ENCODE measurements at places on chromosomes 5 and 9.

GRCh38 chr5:137278476-137278875, 220.7 kb downstream of the SPOCK1 start:
- DNase-seq: no peak

GRCh38 chr5:108545301-108545700, 163.4 kb upstream of the FBXL17 start:
- DNase-seq: no peak

GRCh38 chr9:132774886-132775285, 103.2 kb downstream of the AK8 start:
- DNase-seq: no peak

GRCh38 chr9:132782037-132782436, 96.0 kb downstream of the AK8 start:
- DNase-seq: no peak

DNA sequence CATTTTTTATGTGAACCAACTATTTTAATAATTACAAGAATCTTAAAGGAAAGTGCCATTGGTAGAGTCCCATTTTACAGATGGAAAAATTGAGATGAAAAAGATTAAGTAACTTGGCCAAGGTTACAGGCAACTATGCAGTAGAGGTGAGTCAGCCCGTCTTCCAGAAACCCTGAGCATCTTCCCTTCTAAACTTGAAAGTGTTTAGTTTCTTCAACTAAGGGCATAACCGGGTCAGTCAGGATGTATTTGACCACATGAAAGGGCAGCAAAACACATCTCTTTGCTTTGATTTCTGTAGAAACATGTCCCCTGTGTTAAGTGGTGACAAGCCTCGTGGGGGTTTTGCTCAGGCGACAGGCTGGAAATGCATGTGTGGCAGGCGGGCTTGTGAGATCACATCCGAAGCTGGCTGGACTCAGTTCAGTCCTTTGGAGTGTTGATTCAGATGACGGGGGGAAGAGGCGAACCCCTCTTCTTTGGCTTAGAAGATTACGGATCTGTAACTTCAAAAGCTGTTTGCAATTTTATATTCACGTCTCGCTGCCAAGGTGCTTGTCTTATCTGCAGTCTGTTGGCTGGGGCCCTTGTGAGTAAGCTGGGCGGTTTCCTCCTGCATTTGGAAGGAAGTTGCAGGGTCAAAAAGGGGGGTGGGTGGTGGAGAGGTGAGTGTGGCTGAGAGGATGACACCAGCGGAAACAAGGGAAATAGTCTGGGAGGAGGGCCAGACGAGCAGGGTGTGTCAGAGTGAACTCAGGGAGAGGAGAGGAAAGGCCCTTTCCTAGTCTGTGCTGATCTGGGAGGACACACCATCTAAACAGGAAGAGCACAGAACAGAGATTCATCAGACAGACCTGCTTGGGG, 78.9 kb upstream of the RPS23 start:
- peak; percentile 91 for DNase-seq

DNA sequence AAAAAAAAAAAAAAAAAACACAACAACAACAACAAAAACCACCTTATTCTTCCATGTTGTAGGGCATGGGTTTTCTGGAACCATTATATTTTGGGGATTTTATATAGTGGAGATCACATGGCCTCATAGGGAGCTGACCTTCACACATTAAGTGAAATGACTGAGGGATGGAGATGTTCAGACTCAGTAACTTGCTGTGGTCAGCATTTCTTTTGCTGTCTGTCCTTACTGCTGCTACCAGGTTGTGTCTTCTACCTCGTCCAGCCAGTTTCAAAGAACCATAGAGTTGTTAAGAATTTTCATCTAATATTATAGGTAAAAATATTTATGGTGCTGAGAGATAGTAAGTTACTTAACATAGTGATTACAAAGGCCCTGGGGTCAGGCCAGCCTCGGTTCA, 107.6 kb downstream of the PDE8B start:
- no peak for DNase-seq

DNA sequence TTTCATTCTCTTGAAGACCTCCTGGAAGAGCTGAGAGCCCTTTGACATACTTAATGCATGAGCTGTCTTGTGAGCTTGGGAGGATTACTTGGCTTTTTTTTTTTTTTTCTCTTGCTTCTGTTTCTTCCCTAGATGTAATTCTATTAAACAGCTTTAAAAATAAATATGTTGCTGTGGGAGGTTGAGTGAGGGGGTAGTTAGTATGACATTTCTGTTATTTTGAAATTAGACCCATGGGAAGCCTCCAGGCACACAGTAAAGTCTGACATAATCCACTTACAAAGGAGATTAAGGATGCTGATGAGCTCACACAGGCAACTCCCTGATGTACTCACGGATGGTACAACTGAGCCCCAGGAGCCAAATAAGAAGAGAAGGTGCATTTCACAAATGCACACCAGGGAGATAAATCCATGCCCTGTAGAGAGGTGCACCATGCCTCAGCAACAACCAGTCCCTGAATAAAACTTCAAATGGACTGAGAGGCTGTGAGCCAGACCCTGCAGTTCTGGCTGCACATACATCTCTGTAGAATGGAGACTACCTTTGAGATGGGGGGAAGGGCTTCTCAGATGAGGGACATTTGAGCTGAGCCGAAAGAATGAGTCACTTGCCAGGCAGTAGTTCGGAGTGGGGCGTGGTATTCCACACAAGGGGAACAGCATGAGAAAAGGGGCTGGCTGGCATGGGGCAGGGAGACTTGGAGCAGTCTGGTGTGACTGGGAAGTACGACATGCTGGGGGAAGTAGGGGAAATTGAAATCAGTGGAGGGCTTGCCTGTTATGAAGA, 68.7 kb downstream of the ACTL7B start:
- DNase-seq: peak; percentile 82

DNA sequence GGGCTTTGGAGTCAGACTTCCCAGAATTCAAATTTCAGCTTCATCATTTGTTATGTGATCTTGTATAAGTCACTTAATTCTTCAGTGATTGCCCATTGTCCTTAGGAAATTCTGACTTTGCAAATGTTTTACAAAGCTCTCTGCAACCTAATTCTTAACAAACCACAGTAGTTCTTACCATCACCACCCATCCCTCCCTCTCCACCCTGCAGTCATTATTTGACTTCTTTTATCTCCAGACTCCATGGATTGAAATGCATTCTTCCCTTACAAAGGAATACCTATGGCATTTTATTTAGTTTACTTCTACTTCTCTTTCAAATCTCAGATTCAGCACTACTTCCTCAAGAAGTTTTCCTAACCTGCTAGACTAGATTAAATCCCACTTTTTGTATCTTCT, 23.1 kb downstream of the SHLD3 start:
- no peak for DNase-seq

DNA sequence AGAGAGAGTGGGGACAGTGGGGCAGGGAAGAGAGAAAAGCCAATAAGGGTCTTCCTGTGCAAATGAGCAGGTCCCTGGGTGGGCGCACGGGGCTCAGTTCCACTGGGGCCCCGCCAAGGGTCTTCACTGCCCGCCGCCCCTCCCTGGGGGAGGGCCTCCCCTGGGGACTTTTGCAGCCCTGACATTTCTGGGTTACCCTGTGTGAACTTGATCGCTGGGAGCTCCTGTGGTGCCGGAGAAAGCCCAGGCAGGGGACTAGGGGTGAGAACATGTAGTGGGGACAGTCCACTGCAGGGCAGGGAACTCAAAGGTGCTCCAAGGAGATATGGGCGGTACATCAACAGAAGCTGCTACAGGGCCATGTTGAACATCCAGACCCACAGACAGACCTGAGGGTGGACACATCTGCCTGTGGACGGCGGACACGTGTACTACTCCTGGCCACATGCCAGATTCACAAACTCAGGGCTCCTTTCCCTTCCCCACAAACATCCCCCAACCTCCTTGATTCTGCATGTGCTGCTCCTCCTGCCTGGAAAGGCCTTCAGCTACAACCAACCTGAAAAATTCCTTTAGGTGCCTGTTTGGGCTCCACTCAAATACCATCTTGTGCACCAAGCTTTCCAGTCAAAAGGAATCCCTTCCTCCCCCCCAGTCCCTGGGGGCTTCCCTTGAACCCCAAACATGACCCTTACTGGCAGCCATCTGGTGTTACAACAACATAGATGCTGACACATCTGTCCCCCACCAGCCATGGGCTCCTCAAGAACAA, 43.0 kb upstream of the NEK6 start:
- no peak for DNase-seq

- peak; percentile 76 for DNase-seq
Measured at GRCh38 chr9:5269249-5269715, 35.2 kb downstream of the RLN2 start.

- no peak for DNase-seq
Measured at GRCh38 chr9:105295986-105296385, 51.5 kb downstream of the SLC44A1 start.

GRCh38 chr5:133705331-133705730, 93.0 kb upstream of the FSTL4 start:
- no peak for DNase-seq

GRCh38 chr5:98474782-98475181, 298.7 kb upstream of the RGMB start:
- peak; percentile 24 for DNase-seq

- no peak for DNase-seq
Measured at GRCh38 chr9:96048956-96049831, 173.7 kb downstream of the ERCC6L2 start.

DNA sequence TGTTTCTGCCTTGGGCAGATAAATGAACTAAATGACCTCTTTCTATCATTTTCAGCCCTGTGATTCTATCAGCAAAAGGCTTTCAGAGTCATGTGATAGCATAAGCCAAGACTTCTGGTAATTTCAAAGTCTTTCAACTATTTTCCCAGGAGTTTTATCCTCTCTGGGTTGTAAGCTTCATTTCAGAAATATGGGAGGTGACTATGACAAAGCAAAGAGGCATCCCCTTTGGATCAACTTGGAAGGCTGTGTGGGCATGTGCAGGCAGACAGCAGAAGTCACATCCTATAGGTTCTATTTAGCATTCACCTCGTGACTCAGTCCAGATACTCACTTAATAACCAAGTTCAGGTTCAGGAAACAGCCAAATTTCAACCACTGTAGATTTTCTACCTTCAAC, 149.0 kb upstream of the FST start:
- DNase-seq: peak; percentile 90

DNA sequence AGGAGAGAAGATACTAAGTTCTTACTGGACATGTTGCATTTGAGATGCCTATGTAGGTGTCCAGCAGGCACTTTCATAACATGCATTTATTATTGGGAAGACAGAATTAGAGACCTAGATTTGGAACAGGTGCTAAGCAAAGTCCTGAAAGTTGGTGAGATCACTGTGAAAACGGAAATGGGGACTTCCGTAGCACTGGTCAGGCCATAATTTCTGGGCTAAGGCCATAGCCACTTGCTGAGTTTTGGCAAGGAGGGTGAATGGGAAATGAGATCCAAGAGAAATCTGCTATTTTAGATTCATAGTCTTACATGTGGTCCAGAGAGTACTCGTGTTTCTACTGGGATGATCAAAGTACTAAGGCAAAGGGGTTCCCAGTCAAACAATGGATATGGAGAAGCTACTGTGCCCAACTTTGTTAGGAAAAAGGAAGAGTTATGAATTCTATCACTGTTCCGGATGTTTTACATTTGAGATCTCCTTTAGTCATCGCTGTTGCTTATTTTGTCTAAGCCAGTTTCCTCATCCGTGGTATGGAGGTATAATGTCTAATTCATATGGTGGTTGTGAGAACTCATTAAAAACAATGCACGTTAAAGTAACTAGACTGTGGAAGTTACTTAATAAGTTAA, 33.4 kb downstream of the TEK start:
- no peak for DNase-seq

DNA sequence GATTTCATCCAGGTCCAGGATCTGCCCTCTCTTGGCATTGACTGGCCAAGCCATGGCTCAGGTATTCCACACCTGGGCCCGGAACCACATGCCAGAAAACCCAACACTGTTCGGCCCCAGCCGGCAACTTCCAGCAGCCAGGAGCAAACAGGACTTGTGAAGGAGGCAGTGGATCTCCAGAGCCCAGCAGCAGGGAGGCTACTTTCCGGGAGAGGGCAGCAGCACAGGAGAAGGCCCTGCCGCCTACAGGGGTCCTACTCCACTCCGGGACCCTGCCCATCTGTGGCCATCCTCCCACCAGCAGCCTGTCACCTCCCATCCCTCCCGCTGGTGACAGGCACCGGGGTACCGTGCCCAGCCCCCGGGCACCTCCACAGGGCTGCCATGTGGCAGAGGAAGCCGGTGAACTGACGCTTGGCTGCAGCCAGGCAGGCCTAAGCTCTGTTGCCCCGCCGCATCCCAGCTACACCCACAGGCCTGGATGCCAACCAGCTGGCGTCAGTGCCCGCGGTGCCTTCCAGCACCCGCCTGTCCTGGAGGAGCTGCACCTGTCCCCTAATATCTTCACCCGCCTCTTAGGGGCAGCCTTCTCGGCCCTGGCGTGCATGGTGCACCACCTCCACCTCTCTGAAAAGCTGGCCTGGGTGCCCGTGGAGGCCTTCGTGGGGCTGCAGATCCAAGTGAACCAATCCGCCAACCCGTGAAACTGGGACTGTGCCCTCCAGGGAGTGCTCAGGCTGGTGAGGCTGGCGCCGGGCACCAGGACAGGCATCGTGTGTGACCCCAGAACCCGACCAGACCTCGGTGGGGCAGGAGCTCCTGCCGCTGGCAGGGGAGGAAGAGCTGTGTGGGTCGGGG, 18.9 kb upstream of the SLC30A5 start:
- DNase-seq: no peak

- DNase-seq: no peak
Measured at GRCh38 chr5:168315416-168316138, 24.1 kb downstream of the WWC1 start.

GRCh38 chr9:120901755-120902568, 24.6 kb downstream of the TRAF1 start:
- no peak for DNase-seq

- DNase-seq: no peak
Measured at GRCh38 chr9:136187197-136187596, 17.7 kb downstream of the LHX3 start.

- peak; percentile 6 for DNase-seq
Measured at GRCh38 chr9:109441296-109441695, 56.8 kb downstream of the PTPN3 start.

GRCh38 chr5:86461169-86461956, 156.4 kb upstream of the COX7C start:
- no peak for DNase-seq

DNA sequence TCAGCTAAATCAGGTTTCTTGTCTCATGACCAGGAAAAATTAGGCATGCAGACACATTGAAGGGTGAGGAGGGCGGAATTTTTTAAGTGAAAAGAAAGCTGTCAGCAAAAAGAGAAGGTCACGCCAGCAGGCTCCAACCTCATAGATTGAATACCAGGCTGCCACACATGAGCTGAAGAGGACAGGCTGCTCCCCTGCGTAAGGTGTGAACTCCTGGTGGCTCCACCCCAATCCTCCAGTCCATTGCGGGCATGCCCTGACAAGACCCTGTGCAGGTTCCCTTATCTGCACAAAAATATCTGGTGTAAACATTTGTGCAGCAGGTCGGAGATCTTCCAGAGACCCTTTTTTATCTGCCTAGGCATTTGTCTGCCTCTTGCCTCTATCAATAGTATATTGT, 22.9 kb upstream of the TEX10 start:
- no peak for DNase-seq

- DNase-seq: no peak
Measured at GRCh38 chr5:143224672-143225071, 178.8 kb downstream of the NR3C1 start.

GRCh38 chr9:17839776-17840175, 260.9 kb downstream of the SH3GL2 start:
- no peak for DNase-seq

GRCh38 chr9:17017931-17018491, 116.8 kb upstream of the CNTLN start:
- peak; percentile 93 for DNase-seq

- DNase-seq: peak; percentile 44
Measured at GRCh38 chr5:6722015-6722414, 8.8 kb downstream of the TENT4A start.

Measured in EH (cell line).